IPS DF 19.7 (cell line): ENCODE measurements at places on chromosomes 1 and 21.

GRCh38 chr1:94721240-94721639, 98.9 kb upstream of the SLC44A3 start:
- no peak for DNase-seq

GRCh38 chr1:12047120-12047876, 15.8 kb upstream of the TNFRSF8 start:
- DNase-seq: no peak

- peak; percentile 63 for DNase-seq
Measured at GRCh38 chr21:31866077-31866511, 6.7 kb upstream of the HUNK start.

GRCh38 chr1:5645135-5645399, 347.2 kb downstream of the NPHP4 start:
- no peak for DNase-seq

DNA sequence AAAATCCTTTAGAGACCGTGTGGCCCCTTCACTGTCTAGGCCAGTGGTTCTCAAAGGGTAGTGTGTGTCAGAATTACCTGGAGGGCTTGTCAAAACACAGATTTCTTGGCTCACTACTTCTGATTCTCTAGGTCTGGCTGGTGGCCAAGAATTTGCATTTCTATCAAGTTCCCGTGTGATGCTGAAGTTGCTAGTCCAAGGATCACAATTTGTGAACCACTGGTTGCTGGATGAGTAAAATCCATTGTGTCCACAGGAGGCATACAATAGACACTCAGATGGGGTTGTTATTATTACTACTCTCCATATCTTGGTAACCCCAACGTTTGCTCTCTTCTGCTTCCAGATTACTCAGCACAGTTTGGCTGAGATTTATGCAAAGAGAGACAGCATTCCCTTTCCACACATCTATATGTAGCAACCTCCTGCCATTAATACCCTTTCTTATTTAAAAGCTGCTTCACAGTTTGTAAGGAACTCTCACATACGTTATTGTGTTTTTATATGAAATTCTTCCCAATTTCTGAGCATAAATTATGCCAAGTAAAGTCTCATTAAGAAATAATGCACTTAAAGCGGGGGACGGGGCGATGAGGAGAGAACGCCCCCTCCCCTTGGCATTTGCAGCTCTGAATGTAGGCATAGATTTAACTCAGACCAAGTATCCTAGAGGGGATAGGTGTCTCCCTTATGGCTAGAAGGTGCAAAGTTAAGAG, 720 bp upstream of the TMCC2 start:
- no peak for DNase-seq

- DNase-seq: no peak
Measured at GRCh38 chr1:39635205-39635870, 4.1 kb downstream of the HEYL start.

GRCh38 chr21:41597227-41597626, 89.3 kb upstream of the TMPRSS2 start:
- no peak for DNase-seq
